ENCODE measurements at places on chromosomes 6 and 20. TPM values are rescaled to one million over a fixed set of nuclear protein-coding genes. Genes with fewer than 3 reads are reported as not detected.

AVP gene
- total RNA-seq, result not detected

ENPP3 gene
- 0.24 TPM for total RNA-seq

NEDD9 gene
- 4.1 TPM for total RNA-seq

GRCh38 chr6:31701666-31702404, 1.3 kb downstream of the ABHD16A start:
- ATAC-seq, result no peak

- no peak for ATAC-seq
These were observed 29.8 kb upstream of the NEDD9 start for GRCh38 chr6:11262242-11262641.

All from esophagus mucosa (tissue), 1 donor.